NCI-H524 (cell line): ENCODE measurements at places on chromosomes 13 and 19.

DNA sequence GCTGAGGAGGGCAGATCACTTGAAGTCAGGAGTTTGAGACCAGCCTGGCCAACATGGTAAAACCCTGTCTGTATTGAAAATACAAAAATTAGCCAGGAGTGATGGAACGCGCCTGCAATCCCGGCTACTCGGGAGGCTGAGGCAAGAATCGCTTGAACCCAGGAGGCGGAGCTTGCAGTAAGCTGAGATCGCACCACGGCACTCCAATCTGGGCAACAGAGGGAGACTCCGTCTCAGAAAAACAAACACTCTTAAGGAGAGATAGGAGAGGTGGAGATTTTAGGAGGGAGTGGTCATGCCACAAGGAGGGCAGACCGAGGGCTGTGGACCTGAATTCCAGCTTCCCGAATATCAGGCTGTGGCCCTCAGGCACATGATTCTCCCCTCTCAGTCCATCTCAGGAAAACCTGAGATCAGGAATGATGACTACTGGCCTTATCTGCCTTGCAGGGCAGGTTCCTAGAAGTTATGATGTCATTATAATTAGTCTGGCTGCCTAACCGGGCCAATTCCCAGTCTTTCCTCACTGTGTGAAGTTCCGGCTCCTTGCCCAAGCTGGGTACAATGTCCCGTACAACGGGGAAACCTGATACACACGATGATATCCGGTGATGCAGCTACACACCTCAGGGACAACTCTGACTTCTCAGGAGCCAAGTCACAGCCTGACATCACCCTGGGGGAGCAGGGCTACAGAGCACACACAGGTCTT, 2.5 kb downstream of the SLC35E1 start:
- no peak for DNase-seq

DNA sequence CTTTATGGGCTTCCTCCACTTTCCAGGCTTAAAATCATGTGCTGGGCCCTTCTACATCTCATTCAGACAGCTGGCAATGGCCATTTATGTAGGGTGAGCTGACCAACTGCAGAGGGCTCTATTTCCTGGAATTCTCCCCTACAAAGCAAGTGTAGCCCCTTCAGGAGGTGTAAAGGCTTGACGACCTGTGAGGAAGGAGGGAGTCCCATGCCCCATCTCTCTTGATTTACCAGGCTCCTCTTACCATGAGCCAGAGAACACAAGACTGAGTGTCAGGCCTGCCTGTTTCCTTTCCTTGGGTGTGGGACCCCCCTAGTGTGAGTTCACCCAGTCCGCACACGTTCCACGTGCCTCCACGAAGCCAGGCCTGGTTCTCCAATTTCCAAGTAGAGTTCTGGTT, 16.6 kb downstream of the ZNF536 start:
- no peak for DNase-seq

DNA sequence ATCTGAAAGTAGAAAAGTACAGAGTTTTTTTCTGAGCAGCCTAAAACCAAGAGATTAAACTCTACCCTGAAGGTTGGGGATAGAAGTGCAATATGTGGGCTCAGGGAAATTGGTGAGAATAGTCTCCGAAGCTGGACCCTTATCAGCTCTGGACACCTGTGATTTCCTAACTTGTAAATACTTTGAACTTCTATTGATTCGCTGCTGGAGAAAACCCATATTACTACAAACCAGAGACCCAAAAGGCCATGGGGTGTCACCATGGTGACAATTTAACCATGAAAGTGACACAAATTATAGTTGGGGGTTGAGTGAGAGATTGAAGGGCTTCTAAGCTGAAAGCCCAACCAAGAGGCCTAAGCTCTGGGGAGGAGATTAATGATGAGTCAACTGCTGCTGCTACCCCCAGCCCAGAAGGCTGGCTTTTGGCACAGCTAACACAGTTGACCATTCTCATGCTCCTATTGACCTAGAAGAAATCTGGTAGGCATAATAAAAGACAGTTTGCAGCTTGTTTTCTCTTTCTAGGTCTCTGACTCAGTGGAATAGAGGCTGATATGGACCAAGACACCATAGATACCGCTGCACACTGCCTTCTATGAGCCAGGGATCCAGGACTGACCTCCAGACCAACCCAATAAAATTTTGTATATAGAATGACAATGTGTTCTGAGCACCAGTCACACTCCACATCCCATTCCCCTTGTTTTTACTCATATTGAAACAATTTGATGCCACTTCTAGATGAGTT, 131.9 kb upstream of the FNDC3A start:
- DNase-seq: no peak

- no peak for DNase-seq
These were observed 76.4 kb upstream of the MCF2L start for GRCh38 chr13:112892426-112893206.

DNA sequence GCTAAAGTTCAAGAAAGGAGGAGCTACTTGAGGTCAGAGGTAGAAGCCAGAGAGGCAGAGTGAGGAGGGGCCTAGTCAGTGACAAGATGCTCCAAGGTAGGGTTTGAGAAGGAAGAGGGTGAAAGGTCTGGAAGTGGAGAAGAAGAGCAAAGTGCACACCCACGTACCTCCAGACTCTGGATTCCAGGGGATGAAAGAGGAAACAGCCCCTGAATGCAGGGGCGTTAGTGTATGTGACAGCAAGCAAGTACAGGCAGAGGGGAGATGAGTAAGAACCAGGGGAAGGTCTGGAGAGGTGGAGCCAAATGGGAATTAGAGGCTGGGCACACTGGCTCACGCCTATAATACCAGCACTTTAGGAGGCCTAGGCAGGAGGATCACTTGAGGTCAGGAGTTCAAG, 8.7 kb downstream of the RPS28 start:
- no peak for DNase-seq

GRCh38 chr19:45676851-45677263, 8.8 kb downstream of the GIPR start:
- DNase-seq: no peak

DNA sequence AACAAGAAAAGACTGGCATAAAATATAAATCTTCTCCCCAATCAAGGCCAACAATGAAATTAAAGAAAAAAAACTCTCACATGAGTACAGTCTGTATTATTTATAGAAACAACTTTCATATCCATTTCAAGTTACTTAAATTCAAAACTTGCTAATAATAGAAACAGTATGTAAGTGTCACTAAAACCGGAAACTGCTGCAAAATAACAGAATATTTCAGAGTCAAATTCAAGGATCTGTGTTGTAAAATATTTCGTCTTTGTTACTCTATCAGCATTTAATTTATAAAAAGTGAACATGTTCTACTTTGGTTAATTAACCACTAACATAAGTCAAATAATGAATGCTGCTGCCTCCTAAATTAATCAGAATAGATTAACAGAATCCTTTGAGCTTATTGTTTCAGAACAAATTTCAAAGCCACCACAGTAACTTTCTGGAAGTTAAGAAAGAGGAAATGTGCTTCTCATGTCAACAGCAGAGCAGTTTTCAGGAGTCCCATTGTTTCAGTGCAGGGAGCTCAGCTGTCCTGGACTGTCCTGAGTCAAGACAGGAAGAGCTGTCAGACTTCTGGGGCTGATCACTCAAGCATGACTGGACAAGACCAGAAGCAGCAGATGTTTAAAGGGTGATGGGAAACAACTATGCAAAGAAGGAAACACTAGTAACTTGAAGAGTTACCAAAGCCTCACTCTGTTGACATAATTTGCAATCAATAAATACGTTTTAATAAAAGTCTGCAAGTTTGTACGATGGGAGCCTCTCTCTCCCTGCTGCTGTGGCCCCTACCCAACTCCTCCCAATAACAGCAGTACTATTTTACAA, 76.9 kb downstream of the FOXO1 start:
- DNase-seq: peak; percentile 68

DNA sequence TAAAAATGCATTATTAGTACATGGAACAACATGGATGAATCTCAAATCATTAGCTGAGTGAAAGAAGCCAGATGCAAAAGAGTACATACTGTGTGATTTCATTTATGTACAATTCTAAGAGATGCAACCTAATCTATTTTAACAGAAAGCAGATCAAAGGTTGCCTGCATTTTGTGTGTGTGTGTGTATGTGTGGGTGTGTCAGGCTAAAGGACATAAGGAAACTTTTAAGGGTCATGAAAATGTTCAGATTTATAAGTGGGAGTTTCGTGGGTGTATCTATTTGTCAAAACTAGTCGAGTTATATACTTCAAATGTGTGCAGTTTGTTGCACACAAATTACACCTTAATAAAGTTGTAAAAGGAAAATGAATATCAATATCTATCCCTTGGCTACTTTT, 17.9 kb upstream of the NEK3 start:
- no peak for DNase-seq

DNA sequence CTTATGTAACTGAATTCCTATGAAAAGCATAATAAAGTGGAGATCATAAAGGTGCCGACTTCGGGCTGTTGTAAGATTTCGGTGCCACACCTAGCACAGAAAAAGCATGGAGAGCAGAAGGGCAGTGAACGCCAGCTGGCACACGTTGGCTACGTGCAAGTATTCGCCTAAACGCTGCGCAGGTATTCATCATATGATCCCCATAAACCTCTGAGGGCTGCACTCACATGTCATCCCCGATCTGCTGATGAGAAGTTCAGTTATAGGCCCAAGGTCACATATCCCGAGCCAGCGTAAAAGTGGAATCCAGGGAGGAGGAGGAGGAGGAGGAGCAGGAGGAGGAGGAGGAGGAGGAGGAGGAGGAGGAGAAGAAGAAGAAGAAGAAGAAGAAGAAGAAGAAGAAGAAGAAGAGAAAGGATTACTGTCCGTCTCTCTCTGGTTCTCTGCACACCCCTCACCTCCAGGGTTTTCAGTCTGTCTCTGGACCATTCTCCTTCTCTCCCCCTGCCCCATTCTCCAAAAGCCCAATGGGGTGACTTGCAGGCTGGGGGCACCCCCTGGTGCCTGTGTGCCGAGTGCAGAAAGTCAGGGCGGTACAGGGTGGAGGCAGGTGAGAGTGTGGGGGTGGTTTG, 18.6 kb upstream of the CYP2S1 start:
- no peak for DNase-seq

- DNase-seq: no peak
These were observed 94.3 kb downstream of the FAM216B start for GRCh38 chr13:42875475-42876269.

DNA sequence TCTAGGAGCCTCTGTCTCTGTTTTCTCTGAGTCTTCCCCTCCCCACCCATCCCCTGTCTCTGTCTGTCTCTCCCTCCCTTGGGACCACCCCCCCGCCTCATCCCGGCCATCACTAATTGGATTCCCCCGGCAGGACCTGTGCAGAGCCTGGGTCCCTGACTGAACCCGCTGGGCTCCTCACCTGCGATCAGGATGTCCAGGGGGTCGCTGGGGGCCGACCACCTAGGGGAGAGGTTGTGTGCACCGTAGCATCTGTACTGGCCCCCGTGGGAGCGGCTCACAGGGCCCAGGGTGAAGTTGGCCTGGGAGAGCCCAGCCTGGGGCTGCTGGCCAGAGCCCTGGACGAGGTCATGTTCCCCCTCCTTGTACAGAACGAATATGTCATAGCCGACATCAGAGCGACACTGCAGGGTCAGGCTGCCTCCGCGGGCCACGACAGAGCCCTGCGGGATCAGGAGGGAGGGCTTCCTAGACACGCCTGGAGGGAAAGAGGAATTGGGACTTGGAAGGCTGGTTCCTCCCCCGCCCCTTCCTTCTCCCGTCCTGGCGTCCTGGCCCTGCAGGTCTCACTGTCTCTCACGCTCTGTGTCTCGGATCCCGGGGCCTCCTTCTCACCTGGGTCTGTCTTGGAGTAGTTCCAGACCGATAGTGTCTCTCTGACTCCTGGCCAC, 1.8 kb downstream of the LILRB5 start:
- DNase-seq: no peak

DNA sequence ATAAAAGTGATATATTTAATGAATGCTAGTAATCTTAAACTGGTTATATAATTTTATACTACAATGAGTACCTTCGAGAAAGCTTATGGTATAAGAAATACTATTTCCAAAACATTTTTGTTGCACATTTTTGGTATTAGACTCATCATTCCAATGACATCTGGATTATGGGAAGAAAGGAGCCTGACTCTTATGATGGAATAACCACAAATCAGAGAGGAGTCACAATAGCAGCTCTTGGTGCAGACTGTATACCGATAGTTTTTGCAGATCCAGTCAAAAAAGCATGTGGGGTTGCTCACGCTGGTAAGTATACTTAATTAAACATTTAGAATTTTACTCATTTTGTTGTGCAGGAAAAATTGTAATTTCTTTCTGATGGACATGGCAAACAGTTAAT, 3.9 kb downstream of the LACC1 start:
- DNase-seq: no peak

- DNase-seq: no peak
These were observed 219.9 kb downstream of the SPRY2 start for GRCh38 chr13:80121038-80121437.

- DNase-seq: no peak
These were observed 68.3 kb downstream of the SLC6A16 start for GRCh38 chr19:49256691-49257090.

DNA sequence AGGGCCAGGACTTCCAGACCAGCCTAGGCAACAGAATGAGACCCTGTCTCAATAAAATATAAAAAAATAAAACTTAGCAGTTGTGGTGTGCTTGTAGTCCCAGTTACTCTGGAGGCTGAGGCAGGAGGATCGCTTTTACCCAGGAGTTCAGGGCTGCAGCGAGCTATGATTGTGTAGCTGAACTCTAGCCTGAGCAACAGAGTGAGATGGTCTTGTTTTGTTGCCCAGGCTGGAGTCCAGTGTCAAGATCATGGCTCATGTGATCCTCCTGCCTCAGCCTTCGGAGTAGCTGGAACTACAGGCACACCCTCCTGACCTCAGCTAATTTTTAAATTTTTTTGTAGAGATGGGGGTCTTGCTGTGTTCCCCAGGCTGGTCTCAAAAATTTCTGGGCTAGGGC, 4.3 kb upstream of the JUNB start:
- no peak for DNase-seq

DNA sequence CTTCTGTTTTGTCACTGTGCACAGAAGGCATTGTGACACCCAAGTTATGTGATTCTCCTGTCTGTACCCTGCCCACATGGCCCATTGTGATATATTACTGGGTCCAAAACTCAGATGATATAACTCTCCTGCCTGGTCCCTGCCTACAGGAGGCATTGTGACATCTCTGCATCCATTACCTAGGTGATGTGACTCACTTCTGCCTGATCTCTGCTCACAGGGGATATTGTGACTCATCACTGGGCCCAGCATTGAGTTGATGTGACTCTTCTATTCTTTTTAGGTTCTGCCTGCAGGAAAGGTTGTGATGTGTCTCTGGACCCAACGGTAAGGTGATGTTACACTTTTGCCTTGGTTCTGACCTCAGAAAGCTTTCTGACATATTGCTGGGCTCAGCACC, 67.9 kb upstream of the ZNF724 start:
- no peak for DNase-seq

- DNase-seq: no peak
These were observed 9.2 kb downstream of the ZNF627 start for GRCh38 chr19:11606484-11606883.

DNA sequence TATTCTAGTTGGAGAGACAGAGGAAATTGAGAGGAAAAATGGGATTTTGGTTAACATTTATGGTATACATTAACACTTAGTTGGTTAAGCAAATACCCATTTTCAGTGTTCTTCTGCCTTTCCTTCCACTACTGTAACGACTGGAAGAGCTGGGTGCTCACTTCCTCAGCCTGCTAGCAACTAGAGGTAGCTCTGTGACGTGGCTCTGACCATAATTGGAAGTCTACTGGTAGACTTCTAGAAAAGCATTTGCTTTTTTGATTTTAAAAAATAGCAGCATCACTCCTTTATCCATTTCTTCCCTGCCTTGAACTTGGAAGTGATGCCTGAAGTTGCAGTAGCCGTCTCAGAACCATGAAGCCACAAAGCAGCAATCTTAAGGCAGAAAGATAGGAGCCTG, 15.9 kb downstream of the NHLRC3 start:
- DNase-seq: no peak

- DNase-seq: no peak
These were observed 1.9 kb downstream of the LDLR start for GRCh38 chr19:11090997-11091702.

- no peak for DNase-seq
These were observed 797.7 kb upstream of the ARGLU1 start for GRCh38 chr13:107365466-107366215.
